ENCODE measurements at places on chromosomes 5 and 9.

GRCh38 chr5:130112246-130112645 is 208.0 kb downstream of the CHSY3 start:
- no peak for DNase-seq

DNA sequence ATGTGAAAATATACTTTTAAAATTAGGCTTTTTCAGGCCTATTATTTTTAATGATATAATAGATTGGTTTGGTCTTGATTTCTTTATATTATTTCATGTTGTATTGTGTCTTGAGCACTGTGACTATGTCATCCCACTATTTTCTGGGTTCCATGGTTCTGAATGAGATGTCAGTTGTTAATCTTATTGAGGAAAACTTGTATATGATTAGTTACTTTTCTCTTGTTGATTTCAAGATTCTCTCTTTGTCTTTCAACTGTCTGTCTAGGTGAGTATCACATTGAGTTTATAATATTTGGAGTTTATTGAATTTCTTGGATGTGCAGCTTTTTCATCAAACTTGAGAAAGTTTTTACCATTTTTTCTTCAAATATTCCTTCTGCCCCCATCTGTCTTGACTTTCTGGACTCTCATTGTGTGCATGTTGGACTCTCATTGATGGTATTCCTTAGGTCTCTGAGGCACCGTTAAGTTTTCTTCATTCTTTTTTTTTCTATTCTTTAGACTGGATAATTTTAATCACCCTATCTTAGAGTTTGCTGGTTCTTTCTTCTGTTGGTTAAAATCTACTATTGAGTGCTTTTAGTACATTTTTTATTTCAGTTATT is 175.8 kb downstream of the TMEM167A start:
- DNase-seq, result no peak

- no peak for DNase-seq
Measured at GRCh38 chr5:151584057-151584937, 6.8 kb downstream of the FAT2 start.

- no peak for DNase-seq
Measured at GRCh38 chr5:74673011-74673790, 11.8 kb upstream of the HEXB start.

- DNase-seq, result no peak
Measured at GRCh38 chr5:73540192-73540591, 25.2 kb downstream of the ANKRA2 start.

- DNase-seq, result no peak
Measured at GRCh38 chr5:149260761-149261160, 10.9 kb upstream of the AFAP1L1 start.

DNA sequence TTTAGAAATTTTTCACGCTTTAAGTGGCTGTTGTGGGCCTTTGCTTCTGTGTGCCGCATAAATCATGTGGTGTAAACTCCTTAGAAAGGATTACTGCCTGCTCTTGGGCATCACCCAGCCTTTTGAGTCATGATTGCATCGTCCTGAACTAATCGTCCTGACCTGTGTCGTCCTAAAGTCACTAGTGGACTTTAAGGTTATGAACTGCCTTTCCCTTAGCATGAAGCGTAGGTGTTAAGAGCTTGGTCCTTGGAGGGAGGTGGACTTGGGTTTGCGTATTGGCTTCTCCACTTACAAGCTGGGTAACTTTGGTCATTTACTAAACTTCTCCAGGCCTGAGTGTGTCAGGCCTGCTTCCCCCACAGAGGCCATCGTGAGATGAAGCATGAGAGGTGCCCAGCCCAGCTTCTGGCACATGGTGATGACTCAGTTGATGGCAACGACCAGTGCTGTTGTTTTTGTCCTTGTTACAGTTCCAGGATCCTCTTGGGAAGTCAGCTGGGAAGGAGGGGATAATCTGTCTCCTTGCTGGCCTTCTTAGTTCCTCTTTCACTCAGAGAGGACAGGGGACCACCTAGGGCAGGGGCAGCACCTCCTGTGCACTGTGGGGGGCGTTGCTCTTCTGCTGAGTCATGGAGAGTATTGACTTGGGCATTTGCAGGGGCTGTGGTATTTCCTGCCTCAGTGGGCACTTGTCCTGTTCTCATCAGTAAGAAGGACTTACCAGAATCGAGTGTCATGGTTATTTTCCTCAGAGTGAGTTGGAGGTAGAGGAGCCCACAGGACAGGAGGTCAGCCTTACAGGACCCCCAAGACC is 54.2 kb upstream of the NCS1 start:
- no peak for DNase-seq

DNA sequence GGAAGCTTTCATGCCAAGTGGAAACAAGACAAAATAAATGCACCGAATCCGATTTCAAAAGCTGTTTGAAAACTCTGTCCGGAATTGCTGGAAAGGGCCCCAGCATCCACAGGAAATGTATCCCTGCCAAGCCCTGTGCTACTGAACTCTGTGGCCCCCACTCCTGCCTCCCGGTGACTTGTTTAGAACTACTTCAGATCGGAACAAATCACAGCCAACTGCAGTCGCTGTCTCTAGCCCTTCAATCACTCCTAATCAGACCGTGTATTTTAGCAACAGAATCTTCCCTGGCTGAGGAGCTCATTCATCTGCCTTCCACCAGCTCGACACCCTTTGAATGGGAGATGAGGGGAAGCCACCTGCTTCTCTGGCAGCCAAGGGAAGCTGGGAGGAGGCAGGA is 94.1 kb downstream of the KCNIP1 start:
- DNase-seq, result no peak

DNA sequence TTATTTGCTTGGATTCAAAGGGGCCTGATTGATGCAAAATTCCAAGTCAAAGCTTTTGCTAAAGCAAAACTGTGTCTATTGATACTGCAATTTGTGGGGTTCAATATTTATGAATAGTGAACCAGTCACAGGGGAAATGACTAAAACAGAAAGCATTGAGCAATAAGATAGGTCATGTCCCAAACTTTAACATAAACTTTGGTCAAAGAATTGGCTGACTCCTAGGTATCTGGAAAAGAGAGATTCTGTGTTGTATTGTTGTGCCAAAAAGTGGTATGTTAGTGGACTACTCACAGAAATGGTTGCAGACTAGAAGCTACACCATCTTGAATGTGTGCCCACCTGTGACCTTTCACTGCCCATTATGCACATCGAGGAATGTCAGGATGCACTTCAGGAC is 585.5 kb upstream of the RGMB start:
- DNase-seq, result no peak

DNA sequence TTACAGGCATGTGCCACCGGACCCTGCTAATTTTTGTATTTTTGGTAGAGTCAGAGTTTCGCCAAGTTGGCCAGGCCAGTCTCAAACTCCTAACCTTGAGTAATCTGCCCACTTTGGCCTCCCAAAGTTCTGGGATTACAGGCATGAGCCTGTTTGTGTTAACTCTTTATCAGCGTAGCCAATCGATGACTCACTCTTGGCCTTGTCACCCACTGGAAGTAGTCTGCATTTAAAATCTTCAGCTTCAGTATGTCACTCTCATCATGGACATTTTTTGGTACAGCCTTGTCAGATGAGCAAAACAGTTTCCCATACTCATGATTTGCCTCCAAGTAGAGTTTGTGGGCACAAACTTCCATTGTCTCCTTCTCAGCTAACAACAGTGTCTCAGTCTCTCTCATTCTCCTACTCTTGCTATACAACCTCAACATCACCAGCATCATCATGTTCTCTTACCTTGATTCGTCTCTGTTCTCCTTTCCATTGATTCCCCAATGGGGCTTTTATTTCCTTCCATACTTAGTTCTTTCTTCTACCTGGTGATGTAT is 22.5 kb downstream of the MUSK start:
- no peak for DNase-seq

DNA sequence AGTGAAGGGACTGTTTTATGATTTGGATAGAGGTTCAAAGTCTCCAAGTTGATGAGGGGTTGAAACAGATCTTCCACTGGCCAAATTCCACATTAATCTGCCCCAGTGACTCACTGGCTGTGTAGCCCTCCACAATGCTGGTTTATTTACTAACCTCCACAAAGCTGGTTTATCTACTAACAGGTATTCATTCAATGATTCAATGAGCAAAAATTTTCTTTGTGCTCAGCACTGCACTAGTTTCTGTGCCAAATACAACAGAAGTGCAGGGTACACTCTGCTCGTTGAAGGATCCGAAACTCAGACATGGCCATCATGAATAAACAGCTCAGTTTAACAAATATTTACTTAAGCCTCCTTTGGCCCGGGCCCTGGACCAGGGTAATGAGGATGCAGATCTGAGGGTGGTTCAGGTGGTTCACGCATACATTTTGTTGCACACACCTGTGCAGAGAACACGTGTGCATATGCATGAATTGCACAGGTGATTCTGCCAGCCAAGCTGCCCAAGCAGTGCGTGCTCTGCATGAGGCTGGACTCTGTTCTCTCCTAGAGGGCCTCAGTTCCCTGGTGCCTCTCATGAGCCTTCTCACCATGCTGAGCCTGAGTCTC is 71.0 kb downstream of the SH3PXD2B start:
- DNase-seq, result peak; percentile 48

DNA sequence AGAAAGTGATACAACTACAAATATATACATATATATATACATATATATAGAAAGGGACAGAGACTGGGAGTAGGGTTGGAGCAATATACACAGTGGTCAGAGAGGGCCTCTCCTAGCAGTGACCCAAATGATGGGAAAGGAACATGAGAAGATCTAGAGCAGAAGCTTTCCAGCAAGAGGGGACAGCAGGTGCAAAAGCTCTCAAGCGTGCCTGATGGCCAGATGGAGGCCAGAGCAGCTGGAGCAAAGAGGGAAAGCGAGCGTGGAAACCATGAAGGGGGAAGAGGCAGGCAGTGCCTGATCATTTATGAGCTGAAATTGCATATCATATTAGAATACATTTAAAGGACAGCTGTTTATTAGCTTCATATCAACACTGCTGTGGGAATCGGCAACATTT is 7.6 kb upstream of the GRPEL2 start:
- DNase-seq, result no peak

- no peak for DNase-seq
Measured at GRCh38 chr5:14218011-14218410, 74.9 kb downstream of the TRIO start.

GRCh38 chr5:81830596-81830995 is 79.7 kb upstream of the SSBP2 start:
- DNase-seq, result no peak

DNA sequence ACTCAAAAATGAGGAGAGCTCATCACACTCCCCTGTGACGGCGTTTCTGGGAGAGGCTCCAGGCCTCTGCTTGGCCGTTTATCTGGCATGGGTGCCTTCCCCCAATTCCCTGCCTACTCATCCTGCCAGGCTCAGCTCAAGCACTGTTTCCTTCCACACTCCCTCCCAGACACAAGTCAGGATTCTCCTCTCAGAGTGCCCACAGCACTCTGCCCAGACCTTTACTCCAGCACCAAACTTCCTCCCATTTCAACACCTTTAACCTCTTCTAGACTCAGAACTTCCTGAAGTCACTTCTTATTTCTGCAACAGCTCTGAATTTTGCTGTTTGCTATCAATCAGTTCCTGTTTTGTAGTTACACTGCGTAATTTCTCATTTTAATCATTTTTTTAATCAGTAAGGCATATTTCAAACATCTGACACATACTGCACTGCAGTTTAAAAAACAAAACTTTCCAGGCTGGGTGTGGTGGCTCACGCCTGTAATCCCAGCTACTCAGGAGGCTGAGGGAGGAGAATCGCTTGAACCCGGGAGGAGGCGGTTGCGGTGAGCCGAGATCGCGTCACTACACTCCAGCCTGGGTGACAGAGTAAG is 16.0 kb downstream of the TRMO start:
- DNase-seq, result no peak

GRCh38 chr5:2044041-2044440 is 161.3 kb upstream of the IRX4 start:
- DNase-seq, result no peak

- no peak for DNase-seq
Measured at GRCh38 chr5:96315431-96315830, 117.6 kb downstream of the PCSK1 start.

- no peak for DNase-seq
Measured at GRCh38 chr9:109013679-109014607, 644 bp upstream of the CTNNAL1 start.

- DNase-seq, result peak; percentile 89
Measured at GRCh38 chr5:134439210-134439654, 27.6 kb upstream of the CDKN2AIPNL start.

- DNase-seq, result no peak
Measured at GRCh38 chr9:18068900-18069299, 405.1 kb upstream of the ADAMTSL1 start.

DNA sequence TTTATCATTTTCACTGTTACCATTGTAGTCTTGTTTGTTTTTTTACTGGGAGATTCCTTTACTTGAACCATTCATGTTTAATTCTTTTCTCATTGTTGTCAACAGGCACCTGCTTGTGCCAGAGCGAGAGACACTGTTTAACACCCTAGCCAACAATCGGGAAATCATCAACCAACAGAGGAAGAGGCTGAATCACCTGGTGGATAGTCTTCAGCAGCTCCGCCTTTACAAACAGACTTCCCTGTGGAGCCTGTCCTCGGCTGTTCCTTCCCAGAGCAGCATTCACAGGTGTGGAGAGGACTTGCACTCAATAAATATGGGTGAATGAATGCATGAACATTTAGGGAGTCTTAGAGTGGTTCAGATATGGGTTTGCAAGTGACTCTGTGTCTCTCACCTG is 37.5 kb downstream of the NUP214 start:
- no peak for DNase-seq

GRCh38 chr9:136411378-136411777 is 920 bp downstream of the PMPCA start:
- DNase-seq, result no peak

- no peak for DNase-seq
Measured at GRCh38 chr5:170483701-170484458, 19.9 kb upstream of the KCNIP1 start.

GRCh38 chr5:77893225-77893860 is 117.2 kb upstream of the TBCA start:
- peak; percentile 90 for DNase-seq

- no peak for DNase-seq
Measured at GRCh38 chr5:155996123-155996522, 330.8 kb upstream of the SGCD start.

DNA sequence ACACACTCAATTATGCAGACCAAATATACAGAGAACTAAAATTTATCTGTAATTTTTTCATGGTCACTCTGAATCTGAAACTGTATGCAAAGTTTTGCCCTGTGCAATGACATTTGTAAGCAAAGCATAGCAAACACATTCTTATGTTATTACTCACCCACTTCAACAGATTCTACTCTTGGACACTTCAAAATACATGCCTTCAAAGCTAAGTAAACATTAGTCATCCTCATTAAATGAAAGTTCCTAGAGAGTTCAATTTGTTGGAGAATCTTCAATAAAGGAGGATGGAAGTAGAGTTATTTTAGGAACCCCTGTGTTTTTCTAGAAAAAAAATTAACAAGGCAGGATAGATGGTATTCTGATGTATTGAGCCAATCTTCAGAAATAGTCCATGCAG is 639.7 kb upstream of the C9orf72 start:
- DNase-seq, result peak; percentile 7

- no peak for DNase-seq
Measured at GRCh38 chr5:16588434-16589214, 28.2 kb downstream of the RETREG1 start.
